ENCODE measurements at places on chromosomes 11 and 22.

- DNase-seq = no peak
Measured at GRCh38 chr11:15027011-15027410, 46.4 kb upstream of the CALCB start.

DNA sequence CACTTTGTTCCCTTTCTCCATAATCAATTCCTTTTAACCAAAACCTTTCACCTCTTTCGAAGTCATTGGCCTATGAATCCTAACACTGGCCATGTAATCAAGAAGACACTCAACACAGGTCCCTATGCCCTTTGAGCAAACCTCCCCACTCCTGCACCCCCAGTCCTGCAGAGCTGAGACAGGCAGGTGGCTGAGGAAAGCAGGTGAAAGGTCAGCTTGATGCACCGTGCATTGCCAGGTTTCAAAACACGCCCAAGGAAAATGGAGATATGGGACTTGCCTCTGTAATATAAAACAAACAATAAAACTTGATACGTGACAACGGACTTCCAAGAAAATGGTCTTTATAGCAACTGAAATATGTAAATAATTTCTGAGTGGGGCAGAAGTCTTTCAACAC is 10.6 kb downstream of the CPT1A start:
- DNase-seq = no peak

GRCh38 chr22:43516996-43517635 is 105.3 kb downstream of the MPPED1 start:
- DNase-seq = no peak

DNA sequence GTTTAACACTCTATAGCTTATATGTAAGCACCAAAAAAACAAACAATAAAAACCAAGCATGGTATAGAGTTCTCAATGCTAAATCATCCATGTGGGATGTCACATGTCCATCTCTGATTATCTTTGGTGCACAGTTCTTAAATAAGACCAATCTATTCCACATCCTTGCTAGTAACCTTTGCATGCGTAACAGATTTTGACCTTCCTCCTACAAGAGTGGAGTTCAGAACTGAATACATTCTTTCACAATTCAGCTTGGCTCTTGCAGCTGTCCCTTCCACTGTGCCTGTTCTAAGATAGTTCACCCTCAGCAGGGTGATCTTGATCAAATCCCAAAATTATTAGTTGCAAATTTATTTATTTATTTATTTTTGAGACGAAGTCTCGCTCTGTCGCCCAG is 21.1 kb downstream of the PRR14L start:
- DNase-seq = no peak

DNA sequence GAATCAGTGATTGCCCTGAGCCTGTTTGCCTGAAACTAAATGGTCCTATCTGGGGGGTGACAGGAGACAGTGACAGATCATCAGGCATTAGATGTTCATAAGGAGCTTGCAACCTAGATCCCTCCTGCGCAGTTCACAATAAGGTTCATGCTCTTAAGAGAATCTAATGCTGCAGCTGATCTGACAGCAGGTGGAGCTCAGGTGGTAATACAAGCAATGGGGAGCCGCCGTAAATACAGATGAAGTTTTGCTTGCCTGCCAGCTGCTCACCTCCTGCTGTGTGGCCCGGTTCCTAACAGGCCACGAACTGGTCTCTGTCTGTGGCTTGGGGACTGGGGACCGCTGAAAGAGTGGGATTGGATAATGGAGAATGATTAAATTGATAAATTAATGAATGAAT is 14.0 kb downstream of the NOX4 start:
- no peak for DNase-seq

- peak; percentile 86 for DNase-seq
Measured at GRCh38 chr11:6362873-6363678, 27.2 kb upstream of the SMPD1 start.

DNA sequence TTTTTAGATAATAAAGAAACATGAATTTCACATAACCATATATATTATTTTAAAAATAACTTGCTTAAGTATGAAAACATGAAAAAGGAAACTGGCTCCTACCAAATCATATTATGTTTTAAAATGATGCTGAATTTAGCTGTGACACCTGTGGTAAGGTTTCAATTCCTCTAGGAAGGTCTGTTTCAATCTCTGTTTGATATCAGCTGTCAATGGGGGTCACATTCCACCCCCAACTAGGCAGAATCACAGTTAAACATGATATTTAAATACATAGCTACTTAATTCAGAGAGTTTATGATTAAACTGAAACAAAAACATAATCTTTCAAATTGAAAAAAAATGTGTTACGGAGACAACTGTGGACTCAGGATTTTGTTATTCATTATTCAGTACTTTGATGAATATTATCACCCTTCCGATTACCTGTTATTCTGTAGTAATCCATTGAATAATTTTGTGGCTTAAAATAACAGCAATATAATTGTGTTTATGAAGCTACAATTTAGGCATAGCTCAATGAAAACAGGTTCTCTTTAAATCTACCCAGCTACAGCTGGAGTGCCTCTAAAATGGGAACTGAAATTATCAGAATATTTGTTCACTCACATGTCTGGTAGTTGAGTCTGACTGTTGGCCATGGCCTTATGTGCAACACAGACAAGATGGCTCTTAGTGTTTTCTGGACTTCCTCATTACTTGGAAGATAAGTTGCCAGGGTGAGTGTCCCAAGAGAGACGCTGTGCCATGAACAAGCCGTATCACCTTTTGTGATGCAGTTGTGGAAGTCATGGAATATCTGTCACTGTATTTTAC is 244.6 kb upstream of the ANO3 start:
- no peak for DNase-seq

GRCh38 chr11:94398101-94398500 is 3.1 kb downstream of the GPR83 start:
- no peak for DNase-seq

DNA sequence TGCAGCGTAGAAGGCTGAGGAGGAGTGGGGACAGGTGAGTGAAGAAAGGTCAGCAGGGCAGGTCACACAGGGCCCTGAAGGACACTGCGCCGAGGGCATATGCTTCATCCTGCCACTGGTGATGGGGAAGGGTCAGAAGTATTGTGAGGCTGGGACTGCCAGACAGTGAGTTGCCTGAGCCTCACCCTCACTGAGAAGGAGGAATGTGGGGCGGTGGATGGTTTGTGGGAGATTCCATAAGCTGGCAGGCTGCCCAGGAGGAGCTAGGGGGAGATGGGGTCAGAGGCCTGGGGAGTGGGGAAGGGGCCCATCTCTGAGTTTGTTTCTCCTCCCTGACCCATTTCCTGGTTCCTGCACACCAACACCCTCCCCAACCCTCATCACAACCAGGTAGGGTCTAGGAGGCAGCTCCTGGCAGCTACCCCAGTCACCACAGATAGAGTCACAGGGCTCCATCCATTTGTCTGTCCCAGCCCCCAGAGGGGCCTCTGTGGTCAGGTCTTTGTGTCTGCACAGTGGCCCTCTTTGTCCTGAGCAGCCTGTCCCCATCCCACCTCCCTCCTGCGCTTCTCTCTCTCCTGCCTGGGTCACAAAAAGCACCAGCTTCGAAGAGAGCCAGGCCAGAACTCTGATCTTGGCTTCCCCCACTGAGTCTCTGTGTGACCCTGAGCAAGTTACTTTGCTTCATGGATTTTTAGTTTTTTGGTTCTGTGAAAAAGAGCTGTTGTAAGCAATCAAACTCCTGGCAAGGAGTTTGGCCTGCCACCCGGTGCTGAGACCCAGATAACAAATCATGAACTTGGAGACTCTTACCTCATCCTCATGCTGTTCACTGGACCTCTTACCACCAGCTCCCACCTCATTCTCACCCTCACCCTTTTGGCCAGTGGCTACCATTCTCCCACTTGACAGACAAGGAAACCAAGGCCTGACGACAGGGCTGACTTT is 4.6 kb upstream of the P2RY2 start:
- DNase-seq = no peak

GRCh38 chr22:19520566-19521305 is 3.5 kb downstream of the CLDN5 start:
- DNase-seq = no peak

DNA sequence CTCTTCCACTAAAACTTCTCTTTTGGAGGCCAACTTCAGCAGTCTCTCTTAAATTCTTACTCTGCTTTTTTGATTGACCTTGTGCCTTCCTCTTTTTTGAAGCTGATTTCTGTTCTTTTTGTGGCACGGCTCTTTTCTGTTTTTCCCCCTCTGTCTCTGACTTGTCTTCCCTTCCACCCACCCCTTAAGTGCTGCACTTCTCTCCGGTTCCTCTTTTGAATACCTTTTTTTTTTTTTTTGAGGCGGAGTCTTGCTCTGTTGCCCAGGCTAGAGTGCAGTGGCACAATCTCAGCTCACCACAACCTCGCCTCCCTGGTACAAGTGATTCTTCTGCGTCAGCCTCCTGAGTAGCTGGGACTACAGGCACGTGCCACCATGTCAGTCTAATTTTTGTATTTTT is 211.9 kb downstream of the BLID start:
- DNase-seq = no peak

DNA sequence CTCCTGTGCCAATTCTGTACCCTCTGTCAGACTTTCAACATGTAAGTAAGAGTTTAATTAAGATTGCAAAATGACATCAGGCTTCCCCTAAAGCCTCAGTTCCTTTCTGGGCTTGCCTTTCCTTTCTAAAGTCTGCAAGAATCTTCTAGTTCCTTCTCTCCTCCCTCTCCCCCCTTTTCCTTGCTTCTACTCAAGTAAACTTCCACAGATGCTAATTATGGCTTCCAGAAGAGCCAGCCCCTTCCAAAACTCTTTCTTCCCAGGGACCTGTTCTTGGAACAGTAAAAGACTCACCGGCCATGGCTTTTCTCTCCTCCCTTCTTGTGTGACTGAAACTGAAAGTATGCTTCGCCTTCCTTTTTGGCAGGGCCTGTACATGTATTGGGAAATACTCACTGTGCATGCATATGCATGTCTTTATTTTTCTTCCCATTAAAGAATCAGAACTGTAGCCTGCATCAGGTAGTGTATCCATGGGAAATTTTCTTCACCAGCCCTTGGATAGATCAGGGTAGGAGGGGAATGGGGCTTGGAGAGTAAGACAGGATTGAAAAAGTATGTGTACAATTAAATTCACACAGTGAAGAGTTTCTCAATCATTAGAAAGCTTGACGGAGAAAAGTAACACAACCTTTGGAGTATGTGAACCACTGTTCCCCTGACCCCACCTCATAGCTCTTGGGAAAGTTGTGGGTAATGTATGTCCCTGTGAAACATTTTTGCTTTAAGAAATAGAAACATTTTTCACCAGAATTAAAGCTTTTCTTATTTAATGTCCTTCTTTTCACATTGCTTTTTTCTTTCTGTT is at the start of gene CASP1:
TSS of gene CASP1 (minus strand) at position 332 of the 808 bp plus-strand sequence. CDS start at position 301, 31 bp downstream.
- DNase-seq = peak; percentile 39

DNA sequence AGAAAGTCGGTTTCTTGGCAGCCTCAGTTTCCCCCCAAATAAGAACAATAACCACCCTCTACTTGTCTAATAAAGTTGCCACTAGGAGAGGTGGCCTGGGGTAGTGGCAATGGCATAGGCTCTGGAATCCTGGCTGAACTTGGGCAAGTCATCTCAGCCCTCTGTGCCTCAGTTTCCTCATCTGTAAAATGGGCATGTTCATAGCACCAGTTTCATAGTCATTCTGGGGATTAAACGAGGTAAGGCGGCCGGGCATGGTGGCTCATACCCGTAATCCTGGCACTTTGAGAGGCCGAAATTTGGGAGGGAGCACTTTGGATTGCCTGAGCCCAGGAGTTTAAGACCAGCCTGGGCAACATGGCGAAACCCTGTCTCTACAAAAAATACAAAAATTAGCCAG is 63.0 kb downstream of the SGSM1 start:
- no peak for DNase-seq

DNA sequence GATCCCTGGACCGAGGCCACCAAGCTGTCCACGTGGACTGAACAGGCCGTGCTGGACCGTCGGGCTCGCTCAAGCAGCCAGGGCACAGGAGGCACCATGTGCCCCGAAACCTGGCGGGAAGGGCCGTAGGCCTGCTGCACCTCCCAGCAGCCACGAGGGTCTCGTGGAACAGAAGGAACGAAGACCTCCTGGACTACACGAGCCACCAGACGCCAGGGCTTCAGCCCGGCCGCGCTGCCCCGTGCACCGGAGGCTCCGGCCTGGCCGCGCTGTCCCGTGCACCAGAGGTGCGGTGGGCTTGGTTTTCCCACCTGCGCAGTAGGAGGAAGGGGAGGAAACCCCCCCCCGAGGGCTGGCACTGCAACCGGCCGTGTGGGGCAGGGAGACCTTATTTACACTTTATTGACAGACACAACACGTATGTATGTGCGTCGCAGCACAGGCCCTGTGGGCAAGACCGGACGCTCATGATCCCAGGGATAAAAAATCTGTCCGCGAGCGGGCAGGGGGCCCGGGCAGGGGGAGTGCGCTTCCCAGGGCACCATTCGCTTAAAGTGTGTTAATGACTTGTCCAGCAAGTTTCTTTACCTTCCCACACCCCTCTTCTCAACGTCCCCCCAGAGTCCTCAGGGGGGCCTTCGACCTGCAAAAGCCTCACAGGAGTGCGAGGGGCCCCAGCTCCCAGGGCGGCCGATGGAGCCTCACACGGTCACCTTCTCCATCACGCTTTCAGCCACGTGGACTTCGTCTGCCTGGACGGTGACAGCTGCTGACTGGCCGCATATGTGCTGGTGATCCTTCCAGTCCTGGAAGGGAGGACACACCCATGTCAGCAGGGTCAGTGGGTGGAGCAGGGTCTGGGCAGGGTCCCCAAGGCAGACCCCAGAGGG is 7.0 kb downstream of the DRD4 start:
- no peak for DNase-seq

DNA sequence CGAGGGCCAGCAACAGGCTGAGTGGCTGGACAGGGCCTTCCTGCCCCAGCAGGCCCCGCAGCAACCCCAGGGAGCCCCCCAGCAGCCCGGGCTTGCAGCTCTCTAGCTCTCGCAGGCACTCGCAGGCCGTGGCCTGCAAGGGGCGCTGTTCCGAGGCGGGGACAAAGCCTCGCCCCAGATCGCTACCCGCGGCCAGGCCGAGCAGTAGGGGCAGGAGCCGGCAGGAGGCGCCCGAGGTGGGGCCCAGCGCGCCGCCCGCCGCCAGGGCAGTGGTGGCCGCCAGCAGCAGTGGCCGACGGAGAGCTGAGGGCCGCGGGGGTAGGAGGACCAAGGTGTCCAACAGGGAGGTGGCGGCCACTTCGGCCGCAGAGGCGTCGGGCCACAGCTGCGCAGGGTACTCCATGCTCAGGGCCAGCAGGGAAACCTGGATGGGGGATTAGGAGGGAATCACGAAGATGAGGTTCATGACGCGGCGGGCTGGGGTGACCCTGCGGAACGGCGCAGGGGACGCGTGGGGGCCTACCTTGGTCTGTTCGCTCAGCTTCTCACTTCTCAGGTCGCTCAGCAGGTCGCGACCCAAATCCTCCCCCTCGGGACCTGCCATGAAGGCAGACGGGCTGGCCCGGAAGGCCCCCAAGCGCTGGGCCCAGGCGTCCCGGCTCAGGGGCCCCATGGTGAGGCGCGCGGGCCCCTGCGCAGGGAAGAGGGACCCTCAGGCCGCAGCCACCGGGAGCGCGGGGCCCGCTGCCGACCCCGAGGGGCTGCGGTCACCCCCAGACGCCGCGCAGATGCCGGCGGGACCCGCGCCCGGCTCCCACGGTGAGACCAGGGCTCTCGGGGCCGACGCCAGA is 632 bp downstream of the AP5B1 start:
- peak; percentile 92 for DNase-seq

- DNase-seq = peak; percentile 75
Measured at GRCh38 chr11:58900479-58901420, 38.5 kb upstream of the GLYATL1 start.
